Stimulated activated naive CD8-positive, alpha-beta T cell treated with anti-CD3 and anti-CD28 coated beads, Interleukin-15, amount 100 ng/mL, for 72 hours (primary cell): ENCODE measurements at places on chromosomes 4 and X.

DNA sequence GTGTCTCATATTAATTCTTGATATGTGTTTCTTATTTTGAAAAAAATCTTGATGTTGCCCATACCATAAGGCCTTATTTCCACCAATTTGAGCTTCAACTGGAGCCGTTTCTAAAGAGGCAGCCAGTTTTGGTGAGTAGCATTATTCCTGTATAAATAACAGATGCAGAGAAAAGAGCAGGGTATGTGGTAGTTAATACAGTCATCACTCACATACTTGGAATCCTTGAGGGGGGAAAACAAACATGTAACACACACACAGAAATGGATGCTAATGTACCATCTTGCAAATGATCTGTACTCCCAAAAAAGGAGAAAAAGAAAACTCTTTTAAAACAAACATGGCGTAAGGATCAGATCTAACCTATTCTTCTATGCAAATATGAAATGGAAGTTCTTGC lies 389.7 kb downstream of the GPM6A start:
- no peak for DNase-seq

- DNase-seq, result no peak
Measured at GRCh38 chr4:10272511-10272910, 155.9 kb upstream of the WDR1 start.

DNA sequence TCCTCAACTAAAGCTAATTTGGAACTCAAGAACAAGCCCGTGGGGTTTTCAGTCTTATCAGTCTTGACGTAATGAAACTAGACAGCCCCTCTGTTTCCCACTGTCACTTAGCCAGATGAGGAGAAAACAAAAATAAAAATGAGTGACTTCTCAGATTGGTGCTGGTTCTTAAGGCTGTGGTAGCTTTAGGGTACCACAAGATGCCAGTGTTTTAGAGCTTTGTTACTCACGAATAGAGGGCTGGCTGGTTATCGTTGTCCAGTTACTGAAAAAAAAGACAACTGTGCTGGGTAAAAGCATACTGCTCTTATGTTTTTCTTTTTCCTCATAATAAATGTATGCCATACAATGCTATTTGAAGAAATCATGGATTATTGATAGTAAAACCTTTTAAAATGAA lies 796.7 kb downstream of the RAPGEF2 start:
- DNase-seq, result no peak

- no peak for DNase-seq
Measured at GRCh38 chr4:185068837-185069236, 50.5 kb downstream of the HELT start.

DNA sequence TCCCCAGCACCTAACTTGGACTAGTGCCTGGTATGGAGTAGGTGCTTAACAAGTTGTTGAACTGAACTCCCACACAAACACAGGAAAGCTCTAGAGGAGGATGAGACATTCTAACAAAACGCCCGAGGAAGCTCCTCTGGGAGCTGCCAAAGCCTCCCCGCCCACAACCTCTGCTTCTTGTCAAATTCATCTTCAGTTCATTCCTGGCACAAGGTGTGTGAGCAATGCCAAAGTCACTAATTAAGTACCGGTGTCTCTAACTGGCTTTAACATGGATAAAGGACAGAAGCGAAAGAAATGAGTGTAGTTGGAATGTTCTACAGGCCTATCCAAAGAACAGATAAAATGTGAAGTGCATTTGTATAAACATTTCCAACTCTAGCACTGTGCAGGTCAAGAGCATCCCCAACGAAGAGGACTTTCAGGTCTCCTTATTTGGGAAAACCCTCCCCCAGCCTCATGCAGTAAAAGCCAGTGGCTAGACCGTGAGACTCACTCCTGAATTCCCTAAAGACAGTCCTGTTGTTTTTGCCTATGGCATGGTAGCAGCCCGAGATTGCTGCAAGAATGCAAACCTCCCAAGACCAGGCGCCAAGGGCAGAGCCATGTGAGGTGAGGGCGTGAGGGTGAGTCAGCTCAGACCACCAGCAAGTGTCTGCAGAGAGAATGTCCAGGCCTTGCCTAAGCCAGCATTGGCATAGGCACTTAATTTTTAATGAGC lies 72.2 kb upstream of the KLF3 start:
- no peak for DNase-seq

- DNase-seq, result no peak
Measured at GRCh38 chr4:20331642-20332041, 79.9 kb downstream of the SLIT2 start.

GRCh38 chr4:6509587-6509986 lies 37.2 kb upstream of the PPP2R2C start:
- DNase-seq, result no peak

- DNase-seq, result no peak
Measured at GRCh38 chr4:3683077-3683743, 83.0 kb upstream of the ADRA2C start.

DNA sequence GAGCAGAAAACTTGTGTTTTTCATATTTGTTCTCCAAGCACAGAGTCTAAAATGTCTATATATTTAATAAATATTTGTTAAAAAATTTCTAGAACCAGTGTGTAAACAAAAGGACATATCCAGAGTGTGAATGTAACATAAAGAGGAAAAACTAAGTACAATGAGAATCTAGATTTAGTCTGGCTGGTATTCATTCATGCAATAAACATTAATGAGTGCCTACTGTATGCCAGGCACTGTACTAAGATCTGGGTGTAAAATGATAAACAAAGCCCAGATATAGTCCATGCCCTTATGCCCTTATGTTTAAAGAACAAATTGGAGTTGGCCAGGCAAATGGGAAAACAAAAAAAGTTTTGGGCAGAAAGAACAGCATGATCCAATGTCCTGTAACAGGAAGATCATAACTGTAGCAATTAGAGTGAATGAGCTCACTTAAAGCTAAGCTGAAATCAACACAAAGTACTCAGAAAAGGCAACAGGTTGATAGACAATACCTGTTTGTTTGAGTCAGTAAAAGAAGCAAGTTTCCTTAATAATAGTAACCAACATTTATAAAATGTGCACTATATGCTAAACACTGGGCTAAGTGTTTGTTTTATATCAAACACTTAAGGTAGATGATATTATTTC lies 1.3 kb upstream of the TMLHE start:
- no peak for DNase-seq

GRCh38 chrX:11259437-11259836 lies 33.8 kb upstream of the AMELX start:
- no peak for DNase-seq

- DNase-seq, result no peak
Measured at GRCh38 chrX:33989936-33990335, 142.2 kb downstream of the FAM47A start.

DNA sequence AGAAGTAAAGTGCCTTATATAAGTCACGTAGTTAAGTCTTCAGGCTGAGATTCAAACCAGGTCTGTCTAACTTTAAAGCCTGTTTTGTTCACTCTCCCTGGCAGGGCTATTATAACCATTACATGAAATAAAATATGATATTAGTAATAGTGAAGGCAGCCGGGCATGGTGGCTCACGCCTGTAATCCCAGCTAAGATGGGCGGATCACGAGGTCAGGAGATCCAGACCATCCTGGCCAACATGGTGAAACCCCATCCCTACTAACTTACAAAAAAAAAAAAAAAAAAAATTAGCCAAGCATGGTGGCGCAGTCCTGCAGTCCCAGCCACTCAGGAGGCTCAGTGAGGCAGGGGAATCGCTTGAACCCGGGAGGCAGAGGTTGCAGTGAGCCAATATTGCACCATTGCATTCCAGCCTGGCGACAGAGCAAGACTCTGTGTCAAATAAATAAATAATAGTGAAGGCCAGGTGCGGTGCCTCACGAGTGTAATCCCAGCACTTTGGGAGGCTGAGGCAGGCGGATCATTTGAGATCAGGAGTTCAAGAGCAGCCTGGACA lies 22.1 kb upstream of the SOWAHD start:
- DNase-seq, result no peak

DNA sequence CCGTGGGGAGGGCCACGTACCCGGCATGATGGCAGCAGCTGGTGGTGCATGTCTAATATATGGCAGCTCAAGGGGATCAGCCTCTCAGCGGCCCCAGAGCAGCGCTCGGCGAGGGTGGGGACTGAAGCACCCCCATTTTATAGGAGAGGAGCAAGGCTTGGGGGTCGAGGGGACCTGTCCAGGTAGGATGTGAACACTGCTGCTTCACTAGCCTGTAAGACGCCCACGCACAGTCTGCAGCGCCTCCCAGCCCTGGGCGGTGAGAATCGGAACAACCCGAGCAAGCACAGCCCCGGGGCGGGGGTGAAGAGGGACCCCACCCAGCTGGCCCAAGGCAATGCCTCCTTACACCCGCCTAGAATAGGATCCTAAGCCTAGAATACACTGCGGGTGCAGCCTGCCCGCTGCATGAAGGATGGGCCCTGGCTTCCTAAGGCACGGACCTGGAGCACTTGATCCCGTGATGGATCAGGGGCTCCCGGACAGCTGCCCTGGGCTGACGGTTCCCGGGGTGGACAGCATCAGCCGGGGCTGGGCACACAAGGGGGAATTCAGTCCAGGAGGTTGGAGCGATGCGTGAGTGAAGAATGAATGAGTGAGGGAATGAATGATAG lies 17.6 kb downstream of the ADRA2C start:
- DNase-seq, result no peak

DNA sequence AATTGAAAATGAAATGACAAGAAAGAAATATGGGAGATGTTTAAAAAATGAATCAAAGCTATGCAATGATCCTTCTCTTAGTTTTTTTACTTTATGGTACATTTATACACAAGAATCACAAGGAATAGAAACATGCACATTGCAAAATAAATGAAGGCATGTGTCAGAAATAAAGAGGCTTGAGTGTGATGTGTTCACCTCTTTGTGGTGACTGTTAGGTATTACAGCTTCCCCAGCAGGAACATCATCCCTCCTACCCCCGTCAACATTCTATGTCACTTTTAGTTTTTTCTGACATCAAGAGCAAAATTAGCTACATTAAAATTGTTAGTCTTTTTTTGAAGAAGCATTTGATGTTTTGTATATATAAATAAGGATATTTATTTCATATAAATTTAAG lies 214.8 kb downstream of the SLC4A4 start:
- DNase-seq, result no peak

DNA sequence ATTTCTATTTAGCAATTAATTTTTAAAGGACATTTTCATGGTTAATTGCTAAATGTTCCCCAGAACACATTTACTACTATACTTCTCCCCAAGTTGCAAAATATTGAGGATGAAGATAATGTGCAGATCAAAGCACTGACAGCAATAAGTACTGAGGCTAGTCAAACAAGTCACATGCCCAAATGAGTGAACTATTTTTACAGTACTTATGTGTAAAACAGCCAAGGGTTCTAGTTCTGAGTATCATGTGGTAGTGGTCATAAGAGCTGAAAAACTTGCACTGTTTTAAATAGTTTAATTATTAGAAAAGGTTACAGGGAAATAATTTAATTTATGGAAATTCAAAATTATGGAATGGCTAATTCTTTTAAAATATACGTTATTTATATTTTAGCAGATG lies 3.8 kb downstream of the GALNTL6 start:
- DNase-seq, result no peak

DNA sequence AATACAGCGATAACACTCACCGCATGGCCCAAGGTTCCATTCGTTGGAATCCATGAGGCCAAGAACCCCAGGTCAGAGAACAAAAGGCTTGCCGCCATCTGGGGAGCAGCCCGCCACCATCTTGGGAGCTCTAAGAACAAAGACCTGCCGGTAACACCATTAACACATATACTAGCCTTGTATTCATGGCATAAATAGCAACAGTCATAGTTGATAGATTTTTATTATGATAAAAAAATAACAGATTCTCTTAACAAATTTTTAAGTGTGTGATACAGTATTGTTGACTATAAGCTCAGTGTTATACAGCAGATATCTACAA lies 309.4 kb downstream of the GLUD2 start:
- no peak for DNase-seq

- DNase-seq, result no peak
Measured at GRCh38 chrX:50158593-50158992, 42.2 kb downstream of the AKAP4 start.

GRCh38 chr4:51868449-51868847 lies 25.5 kb downstream of the DCUN1D4 start:
- DNase-seq, result no peak

- no peak for DNase-seq
Measured at GRCh38 chr4:133131829-133132460, 17.1 kb upstream of the PCDH10 start.

DNA sequence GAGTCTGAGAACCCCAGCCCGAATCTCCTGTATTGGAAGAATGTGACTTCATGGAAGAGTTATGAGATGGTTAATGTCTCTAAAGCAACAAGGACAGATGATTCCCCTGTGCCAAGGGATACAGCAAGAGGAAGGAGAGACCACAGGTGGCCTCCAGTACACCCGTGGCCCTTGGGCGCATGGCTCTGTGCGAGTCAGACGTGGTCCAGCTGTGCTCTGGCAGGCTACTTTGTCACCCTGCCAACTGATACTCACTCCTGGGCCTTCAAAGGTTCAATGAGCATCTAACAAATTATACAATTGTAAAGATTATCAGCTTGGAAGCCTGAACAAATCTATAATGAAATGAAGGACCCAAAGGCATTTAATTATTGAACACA lies 71.7 kb downstream of the NYX start:
- no peak for DNase-seq

DNA sequence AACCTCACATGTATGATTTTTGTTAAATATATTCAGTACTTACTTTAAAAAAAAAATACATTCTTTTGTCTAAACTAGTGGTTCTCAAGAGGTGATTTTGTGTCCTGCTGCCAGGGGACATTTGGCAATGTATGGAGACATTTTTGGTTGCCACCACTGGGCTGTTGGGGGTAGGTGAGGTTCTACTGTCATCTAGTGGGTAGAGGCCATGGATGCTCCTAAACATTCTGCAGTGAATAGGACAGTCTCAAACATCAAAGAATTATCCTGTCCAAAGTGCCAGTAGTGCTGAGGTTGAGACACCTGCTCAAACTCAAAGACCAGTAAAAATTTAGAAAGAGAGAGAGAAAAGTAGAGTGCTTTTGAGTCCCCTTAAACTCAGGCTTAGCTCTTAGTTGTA lies 32.9 kb upstream of the PGM2 start:
- no peak for DNase-seq

DNA sequence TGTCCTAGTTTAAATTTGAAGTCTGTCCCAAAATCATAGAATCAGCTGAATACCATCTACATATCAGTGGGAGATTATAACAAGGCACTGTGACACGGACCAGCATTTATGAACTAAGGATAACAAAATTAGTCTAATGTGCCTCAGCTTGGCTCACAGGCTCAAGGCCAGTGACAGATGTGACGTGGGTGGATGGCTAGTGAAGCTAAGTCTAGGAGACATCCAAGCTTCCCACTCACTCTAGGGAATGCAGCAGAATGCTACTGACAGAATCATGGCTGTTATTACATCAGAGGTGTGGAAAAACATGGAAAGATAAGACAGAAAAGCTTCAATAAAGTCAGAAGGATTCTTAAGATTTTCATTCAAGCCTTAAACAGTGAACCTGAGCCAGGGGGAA lies 329.9 kb downstream of the NAF1 start:
- DNase-seq, result no peak

GRCh38 chr4:141757287-141757686 lies 120.9 kb downstream of the IL15 start:
- no peak for DNase-seq
